Putamen (tissue), 1 donor: ENCODE measurements at places on chromosomes 2 and 18.

DNA sequence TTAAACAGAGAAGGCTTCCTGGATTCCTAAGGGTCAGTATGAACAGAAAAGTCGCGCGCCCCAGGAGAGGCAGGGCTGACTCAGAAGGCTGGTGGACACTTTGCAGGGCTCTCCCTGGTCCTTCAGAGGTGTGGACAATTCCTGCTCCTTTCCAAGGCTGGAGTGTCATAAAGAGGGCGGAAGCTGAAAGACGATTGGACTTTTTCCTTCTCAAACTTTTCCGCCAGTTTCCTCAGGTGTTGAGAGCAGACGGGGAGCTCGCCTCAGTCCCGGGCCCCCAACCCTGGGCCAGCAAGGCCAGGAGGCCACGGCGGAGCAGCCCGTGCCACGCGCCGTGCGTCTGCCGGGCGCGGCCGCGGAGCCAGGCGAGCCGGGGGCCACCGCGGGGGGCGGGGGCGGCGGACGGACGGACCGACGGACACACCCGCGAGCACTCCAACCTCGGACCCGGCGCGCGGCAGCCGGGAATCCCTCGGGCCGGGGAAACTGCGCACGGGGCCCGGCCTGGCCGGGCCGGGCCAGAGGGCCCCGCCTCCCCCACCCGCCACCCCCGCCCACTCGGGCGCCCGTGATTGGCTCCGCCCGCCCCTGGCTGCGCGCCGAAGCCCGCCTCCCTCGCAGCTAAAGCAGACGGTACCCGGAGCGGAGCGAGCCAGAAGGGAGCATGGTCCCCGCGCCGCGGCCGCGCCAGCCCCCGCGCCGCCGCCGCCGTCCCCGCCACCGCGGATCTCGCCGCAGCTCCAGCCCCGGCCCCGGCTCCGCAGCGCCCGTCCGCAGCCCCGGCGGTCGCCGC is at the start of gene KLHL29:
Gene KLHL29 (plus strand): TSS at position 629 of the 793 bp plus-strand sequence. CDS start 177,018 bp downstream, outside the sequence.
- DNase-seq = peak; percentile 60

DNA sequence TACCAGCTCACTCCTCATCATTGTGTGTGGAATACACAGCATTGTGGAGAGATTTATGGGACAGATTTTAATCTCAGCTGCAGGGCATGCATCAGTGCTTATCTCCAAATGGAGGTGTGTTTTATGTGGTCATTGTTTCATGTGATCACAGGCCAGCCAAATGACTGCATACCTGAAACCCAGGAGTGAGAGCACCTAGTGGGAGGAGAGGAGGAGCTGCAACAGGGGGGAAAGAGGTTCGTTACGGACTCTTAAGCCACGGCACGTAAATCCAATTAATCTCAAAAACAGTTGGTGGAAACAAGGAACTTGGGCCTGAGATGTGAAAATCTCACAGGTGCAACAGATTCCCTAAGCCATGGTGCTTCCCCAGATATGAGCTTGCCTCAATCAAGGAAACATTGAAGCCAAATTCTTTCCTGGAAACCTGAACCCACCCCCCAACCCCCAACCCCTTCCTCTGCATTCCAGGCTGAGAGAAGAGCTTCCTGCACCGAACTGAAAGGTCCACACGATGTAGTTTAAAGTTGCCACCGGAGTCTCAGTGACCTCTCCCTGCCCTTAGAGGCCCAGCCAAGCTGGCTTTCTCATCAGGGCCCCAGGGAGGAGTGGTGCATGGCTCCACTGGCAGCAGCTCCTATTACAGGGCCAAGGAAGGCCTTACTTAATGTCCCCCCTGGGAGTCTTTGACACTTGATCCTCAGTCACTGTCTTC is 167.4 kb downstream of the C1D start:
- DNase-seq = no peak

DNA sequence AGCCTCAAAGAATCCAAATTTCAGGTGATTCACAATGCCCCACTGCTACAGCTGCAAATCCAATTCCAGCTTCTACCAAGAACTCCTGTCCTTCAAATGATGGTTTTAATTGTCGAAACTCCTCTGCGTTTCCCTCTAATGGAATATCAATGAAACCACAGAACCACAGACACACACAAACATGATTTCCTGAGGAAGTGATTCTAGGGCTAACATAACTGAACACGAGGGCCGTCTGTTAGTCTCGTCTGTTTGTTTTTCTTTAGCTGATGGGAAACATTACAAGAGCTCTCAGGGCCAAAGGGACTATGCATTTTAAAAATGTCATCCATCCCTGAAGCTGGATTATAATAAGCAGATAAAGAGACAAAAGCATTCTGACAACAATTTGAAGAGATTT is 59.4 kb downstream of the RNF152 start:
- DNase-seq = no peak

DNA sequence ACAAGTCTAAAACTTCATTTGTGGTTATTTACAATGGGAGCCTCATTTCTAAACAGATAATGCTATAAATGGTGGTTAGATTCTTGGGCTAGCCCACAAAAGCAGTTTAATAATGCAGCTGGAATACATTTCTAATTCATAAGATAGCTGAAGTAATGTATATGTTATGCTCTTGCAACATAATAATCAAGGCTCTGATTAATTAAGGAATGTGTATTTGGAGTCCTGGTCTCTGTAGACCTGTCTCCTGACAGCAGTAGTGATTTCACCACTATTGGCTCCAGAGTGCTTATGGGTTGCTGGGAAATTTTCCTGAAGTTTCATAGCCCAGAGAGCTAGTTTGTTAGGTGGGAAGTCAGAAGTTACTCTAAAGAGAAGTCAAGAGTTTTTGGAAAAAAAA is 21.3 kb upstream of the CDC42EP3 start:
- no peak for DNase-seq

- no peak for DNase-seq
Measured at GRCh38 chr18:23330423-23330822, 122.7 kb upstream of the RIOK3 start.

GRCh38 chr2:48534781-48535180 is 4.8 kb downstream of the STON1 start:
- no peak for DNase-seq

- DNase-seq = no peak
Measured at GRCh38 chr18:73990258-73990657, 157.4 kb downstream of the FBXO15 start.

- peak; percentile 53 for DNase-seq
Measured at GRCh38 chr2:112004253-112004645, 50.8 kb upstream of the TMEM87B start.

DNA sequence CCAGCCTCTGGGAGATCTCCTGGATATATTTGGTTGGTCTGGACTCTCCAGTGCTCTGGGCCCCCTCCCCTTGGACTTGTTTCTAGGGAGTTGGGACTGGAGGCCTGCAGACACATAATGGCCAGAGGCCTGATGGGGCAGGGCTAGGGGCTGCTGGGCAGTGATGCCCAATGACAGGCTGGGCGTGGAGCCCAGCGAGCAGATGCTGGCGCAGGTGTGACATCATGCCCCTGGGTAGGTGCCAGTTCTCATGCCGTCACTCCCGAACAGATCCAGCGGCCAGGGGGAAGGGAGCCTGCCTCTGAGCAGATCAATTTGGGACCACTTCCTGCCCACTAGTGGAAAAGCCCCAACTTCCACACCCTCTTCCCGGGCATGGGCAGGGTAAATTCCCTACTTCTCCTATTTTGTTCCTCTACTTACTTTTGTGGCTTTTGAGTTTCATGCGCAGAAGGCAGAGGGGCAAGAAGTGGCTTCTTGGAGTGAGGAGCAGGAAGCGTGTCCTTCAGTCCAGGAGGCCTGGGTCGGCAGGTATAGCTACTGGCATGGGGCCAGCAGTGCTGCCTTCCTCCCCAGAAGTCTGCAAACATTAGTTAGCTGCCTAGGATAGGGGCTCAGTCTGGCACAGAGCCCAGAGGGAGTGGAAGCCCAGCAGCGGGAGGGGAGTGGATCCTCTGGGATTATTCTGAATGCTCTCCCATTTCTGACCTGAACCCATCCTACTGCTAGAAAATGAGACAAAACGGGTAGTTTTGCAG is 6.1 kb downstream of the MPV17 start:
- peak; percentile 58 for DNase-seq

DNA sequence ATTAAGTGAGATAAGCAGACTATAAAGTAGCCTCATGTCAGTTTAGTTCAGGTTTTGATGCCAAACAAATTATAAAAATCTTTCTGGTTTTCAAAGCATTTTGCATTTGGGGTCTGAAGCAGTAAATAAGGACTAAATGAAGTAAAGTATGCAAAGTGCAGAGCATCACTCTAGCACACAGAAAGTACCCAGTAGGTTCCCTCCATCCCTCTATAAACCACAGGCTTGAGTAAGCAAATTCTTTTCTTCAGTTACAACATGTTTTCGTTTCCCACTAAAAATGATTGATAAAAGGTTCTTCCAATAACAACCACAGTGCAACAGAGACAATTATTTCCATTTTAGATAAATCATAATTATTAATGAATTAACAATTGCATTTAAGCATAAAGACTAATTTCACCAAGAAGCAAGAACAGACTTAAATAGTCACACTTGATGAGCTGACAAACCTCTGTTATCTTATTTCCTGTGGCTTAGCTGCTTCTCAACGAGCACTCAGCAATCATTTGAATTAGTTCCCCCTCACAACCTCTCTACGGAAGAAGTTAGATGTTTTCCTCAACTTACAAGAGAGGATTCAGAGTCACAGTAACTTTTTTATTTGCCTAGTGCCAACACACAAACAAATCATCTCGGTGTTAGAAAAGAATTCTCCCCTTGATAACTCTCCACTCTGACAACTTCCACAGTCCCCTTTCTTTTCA is 249.8 kb downstream of the NBAS start:
- DNase-seq = no peak

DNA sequence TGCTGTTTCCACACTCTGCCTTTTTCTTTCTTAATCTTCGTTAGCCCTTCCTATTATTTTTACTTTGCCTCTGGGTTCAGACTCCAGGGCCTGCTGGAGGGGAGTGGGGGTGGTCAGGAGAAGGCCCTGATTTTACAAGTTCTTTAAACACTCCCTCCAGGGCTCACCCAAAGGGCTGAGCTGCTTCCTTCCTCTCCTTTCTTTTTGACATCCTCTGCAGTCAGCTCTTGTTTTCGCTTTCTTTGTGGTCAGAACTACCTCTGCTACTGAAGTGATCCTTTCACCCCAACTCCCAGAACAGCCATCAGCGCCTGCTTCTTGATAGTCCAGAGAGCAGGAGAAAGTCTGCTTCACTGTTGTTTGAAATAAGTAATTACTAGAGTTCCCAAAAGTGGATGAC is 925.7 kb downstream of the EPHA4 start:
- no peak for DNase-seq

DNA sequence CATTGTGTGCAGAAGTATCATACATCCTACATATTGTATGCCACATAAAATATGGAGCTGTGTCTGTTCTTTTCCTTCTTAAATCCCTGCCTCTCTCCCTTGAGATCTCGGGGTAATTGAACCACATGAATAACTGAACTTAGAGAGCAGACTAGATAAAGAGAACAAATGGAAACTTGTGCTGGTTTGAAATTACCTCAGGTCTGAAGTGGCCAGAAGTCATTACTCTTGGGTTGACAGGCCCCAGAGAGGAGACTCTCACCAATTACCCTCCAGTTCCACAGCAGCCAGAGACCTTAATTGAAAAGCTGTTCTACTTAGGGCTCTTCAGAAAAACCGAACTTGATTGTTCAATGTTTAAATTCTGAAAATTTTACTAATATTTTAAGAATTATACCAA is 5.0 kb upstream of the ADAM17 start:
- no peak for DNase-seq

DNA sequence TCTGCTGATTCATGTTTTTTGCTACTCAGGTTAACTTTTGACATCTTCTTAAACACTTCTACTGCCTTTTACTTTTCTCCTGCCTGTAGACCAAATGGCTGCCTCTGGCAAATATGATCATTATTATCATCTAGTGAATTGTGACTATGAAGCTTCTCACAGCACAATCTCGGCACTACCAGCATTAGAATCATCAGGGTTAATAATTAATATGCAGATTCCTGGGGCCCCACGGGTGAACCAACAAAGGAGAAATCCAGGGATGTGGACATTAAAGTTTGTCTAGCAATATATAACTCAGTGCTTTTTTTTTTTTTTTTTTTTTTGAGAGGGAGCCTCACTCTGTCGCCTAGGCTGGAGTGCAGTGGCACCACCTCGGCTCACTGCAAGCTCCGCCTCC is 136.1 kb downstream of the SPOPL start:
- DNase-seq = no peak

GRCh38 chr2:25993049-25993448 is 10.8 kb upstream of the KIF3C start:
- DNase-seq = no peak

- DNase-seq = peak; percentile 47
Measured at GRCh38 chr2:27754138-27754588, 17.4 kb upstream of the MRPL33 start.

DNA sequence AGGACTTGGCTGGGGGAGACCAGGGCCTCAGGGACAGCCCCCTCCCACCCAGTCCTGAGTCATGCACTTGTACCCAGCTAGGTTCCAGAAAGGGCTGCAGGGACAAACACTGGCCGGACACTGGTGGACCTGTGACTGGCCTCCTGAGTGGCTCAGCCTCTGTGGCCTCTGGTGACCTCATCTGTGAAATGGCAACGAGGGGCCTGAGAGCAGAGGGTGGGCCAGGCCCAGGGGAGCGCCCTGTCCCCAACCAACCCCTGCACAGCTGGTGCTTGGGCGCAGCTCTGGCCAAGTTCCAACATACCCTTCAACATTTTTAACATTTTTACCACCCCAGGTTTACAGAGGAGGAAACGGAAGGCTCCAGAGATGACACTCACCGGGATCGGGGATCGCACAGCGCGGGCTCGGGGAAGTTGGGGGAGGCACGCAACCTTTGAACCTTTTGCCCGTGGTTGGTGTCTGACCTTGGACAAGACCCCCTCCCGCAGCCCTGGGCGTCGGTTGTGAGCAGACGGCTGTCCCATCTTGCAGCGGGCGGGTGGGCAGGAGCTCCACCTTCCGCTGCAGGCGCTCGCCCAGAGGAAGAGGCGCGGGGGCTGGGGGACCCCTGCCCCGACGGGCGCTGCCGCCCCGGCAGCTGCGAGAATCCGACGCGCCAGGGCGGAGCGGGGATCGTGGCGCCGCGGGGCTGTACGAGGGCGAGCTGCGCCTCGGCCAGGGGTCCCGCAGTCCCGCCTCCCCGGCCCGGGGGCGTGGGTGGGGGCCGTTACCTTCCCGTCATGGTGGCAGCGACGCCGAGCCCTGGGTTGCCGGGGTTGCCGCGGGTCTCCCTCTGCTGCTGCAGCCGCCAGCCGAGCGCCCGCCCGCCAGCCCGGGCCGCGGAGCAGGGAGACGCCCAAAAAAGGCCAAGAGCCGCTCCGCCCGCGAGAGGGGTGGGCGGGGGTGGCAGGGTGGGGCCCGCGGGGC is 805 bp downstream of the LIMS2 start:
- DNase-seq = no peak

DNA sequence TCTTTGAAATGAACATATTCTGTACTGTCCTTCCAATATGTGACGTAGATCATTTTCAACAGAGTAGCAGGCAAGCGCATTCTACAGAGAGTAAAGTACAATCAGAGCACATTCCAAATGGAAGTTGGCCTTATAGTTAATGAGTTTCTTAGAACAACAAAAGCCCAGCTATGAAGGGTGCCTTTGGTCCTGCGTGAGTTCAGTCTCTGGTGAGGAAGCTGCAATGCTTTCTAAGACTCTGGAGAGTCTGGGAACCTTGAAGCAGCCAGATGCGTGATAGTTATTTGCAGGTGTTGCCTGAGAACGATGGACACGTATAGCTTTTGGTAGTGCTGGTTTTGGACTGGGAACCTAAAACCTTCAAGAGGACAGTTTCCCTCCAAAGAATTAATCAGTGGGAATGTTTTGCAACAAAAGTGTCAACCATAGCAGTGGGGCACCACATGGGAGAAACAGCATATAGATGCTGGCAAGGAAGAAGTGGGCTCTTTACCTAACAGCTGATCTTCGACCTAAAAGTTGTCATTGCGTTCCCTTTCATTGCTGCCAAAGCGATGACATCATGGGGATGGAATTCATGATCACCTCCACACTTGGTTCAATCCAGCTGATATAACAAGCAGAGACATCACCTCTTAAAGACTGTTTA is 9.3 kb upstream of the SNORC start:
- no peak for DNase-seq
